Glutamatergic neuron (in vitro differentiated cells): ENCODE measurements at places on chromosomes 7 and 10.

DNA sequence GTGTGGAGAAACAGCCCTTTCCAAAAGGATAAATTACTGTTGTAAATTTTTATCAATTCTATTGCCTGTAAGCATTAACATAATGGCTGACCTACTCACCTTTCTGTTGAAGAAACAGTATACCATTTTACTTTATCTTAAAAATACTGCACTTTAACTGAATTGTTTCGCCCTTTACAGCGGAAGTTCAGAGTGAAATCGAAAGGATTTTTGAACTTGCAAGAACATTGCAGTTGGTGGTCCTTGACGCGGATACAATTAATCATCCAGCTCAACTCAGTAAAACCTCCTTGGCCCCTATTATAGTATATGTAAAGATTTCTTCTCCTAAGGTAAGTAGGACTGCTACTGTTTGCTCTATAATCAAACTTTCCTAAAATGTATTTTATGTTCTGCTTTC, 117.5 kb downstream of the NSUN6 start:
- DNase-seq = no peak

- no peak for DNase-seq
These were observed 34.8 kb downstream of the CFAP43 start for GRCh38 chr10:104197364-104197763.

DNA sequence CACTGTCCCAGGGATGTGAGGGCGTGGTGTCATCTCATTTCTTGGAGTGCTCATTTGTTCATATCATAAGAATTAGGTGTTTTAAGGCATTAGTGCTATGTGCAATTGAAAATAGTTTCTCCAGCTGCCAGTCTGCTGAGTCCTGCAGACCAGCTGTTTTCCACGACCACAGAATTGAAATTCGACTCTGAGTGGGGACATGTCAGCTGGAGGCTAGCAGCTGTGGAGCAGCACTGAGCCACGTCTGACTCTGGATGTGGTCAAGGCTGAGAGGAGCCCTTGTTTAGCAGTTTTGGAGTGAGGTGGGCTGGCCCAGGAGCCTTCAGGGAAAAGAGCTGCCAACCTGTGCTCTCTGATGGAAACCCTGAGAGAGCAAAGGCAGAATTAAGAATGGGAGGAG, 156.3 kb upstream of the GRB10 start:
- DNase-seq = no peak

- no peak for DNase-seq
These were observed 84.1 kb downstream of the GNAI1 start for GRCh38 chr7:80218723-80219122.
